ENCODE measurements at places on chromosomes 3 and 15.

DNA sequence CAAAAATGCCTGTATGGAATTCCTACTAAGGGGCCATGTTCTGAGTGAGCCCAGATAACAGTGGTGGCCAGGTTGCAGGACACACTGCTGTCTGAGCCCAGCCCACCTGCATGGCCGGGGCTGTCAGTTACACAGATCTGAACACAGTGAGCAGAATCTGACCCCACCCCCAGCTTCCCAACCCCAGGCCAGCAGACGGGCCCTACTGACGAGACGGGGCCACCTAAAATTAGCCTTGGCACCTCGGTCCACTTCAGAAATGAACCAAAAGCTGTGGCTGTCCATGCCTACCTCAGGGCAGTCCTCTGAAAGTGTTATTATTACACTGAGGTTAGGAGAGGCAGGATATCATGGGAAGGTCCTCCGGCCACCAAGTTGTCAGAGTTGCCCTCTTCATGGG, 51.8 kb downstream of the LMCD1 start:
- no peak for DNase-seq

DNA sequence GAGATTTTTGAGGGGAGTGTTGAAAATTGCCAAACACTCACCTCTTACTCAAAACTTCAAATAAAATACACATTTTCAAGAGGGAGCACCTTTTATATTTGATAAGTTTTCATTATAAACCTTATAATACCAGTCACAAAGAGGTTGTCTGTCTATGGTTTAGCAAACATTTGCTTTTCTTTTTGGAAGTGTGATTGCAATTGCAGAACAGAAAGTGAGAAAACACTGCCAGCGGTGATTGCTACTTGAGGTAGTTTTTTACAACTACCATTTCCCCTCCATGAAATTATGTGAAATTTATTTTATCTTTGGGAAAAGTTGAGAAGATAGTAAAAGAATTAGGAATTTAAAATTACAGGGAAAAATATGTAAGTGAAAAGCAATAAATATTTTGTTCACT, 20.1 kb downstream of the DIPK2A start:
- no peak for DNase-seq

DNA sequence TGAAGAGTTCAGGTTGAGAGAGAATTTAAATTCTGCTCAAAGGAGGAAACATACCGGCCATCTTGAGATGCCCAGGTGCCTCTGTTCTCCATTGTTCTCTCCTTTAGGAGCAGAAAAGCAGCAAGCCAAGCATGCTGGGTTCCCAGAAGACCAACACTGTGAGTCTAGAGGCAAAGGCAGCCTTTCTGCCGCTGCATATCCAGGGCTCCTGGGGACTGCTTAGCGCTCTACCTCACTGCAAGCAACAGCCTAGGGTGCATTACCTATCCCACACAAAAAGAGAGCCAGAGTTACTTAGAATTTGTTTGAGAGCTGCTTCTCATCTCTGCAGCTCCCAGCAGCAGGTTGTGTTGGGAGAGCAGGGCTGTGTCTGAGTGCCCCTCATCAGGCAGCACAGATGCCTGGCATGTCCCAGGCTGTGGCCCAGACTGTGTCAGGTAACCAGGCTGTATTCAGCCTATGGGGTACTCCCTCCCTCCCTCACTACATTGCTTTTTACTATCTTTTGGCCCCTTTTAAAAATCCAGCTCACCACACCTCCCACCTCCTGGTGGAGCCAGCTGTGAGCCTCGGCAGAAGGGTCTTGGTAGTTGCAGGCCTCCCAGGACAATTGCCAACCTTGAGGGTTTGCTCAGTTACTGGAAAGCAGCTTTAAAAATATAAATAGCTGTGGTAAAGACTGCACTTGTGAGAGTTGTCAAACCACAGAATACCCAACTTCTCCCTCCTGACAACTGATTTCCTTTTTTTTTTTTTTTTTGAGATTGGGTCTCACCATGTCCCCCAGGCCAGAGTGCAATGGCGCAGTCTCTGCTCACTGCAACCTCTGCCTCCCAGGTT, 30.2 kb downstream of the BCL2L10 start:
- no peak for DNase-seq

- DNase-seq = no peak
Observed at GRCh38 chr3:196323691-196324090, 5.7 kb upstream of the DYNLT2B start.

DNA sequence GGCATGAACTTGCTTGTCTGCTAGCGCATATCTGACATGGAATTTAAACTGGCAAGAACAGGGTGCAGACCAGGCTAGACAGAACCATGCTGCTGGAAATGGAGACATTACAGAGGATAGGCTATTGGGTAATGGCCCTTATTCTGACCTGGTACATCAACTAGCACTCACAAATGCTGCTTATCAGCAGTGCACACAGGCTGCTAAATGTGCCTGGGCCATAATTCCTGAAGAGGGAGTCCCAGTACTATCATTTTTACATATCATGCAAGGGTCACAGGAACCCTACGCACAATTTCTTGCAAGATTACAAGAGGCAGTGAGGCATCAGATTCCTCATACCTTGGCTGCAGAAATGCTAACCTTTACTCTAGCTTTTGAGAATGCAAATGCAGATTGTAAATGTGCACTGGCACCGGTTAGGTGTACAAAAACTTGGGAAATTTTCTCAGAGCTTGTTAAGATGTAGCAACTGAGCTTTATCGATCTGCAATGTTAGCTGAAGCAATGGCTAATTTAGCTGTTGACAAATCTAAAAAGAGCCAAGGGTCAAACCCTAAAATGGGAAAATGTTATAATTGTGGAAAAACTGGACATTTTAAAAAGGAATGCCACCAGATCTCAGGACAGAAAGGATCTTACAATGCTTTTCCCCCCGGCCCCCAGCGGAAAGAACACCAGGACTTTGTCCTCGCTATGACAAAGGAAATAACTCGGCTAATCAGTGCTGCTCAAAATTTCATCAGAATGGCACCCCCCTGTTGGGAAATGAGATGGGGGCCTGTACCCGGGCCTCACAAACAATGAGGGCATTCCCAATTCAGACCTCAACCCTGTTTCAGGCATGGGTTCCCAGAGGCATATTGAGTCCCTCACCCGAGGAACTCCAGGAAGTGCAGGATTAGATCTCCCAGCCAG, 21.1 kb downstream of the CCRL2 start:
- DNase-seq = no peak

GRCh38 chr3:112351823-112352222, 18.9 kb downstream of the CD200 start:
- DNase-seq = no peak

DNA sequence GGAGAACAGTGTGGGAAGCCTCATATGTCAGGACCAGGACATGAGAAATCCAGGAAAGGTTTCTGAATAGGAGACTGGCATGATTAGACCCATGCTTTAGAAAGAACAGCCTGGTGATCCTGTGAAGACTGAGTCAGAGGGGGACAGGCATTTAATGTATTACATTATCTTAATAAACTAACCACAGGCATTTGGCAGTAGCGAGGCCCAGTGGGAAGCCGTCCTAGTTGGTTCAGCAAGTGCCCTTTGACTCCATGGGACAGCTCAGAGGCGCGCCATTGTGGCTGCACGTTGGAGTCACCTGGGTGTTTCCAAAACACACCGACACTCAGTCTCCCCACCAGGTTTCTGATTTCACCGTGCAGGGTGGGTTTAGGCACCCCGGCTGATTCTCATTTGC, 90.5 kb upstream of the DGKG start:
- DNase-seq = peak; percentile 63

DNA sequence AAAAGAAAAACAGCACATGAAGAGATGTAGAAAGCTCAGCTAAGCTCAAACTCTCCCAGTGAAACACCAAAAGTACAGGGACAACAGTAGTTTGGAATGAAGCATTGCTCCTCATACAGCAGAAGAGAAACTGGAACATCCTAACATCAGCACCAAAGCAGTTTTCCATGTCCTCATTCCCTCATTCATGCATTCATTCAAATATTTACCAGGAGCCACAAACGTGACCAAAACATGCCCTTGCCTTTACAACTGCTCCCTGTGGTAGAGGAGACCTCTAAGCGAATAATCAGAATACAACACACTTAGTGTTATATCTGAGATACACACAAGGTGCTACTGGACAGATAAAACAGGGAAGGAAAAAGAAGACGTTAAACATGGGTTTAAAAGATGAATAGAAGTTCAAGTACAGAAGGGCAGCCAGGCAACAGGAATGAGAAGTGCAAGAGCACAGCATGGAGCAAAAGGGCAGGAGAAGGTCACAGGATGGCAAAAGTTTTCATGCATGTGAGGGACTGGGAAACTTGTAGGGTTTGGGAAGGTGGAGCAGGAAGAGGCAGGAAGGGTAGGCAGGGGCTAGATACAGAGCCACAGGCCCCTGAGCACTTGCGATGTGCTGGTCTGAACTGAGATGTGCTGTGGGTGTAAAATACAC, 58.5 kb upstream of the LMCD1 start:
- no peak for DNase-seq

- DNase-seq = no peak
Observed at GRCh38 chr3:120846073-120846472, 61.9 kb upstream of the STXBP5L start.

DNA sequence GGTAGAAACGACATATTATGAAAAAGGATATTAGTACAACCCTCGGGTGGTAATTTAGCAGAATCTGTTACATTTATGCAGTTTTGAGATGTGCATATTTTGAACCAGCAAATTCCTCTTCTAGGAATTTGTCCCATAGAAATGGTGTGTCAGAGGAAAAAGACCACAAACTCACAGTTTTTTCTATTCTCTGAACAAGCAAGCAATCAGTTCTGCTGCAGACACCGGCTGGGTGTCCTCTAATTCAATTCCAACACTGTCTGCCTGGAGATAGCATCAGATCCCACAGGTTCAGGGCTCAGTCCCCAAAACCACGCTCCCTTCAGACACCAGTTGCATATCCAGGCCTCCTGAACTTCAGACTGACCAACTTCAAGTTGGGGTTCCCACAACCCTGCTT, 36.4 kb downstream of the APH1B start:
- no peak for DNase-seq

GRCh38 chr15:27086149-27086548, 115.2 kb downstream of the GABRG3 start:
- no peak for DNase-seq

- no peak for DNase-seq
Observed at GRCh38 chr3:149390294-149390693, 12.8 kb upstream of the TM4SF1 start.

GRCh38 chr3:1131166-1131565, 38.3 kb downstream of the CNTN6 start:
- no peak for DNase-seq

GRCh38 chr15:53569751-53570480, 189.5 kb downstream of the WDR72 start:
- DNase-seq = no peak

DNA sequence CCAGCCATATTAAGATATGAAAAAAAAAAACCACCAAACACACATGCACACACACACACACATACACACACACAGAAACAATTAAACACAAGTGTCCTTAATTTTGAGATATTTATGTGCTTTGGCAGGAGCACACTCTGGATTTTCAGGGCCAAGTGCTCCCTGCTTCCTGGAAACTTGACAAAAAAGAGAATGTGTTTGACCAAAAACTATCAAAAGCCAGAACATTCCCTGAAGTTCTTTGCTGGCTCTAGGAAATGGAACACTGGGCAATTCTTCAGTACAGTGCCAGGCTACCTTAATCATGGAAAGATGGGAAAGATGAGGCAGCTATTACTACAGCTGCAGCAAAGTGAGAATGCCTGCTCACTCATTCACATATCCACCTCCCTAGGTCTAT, 44.6 kb downstream of the P3H2 start:
- DNase-seq = no peak

DNA sequence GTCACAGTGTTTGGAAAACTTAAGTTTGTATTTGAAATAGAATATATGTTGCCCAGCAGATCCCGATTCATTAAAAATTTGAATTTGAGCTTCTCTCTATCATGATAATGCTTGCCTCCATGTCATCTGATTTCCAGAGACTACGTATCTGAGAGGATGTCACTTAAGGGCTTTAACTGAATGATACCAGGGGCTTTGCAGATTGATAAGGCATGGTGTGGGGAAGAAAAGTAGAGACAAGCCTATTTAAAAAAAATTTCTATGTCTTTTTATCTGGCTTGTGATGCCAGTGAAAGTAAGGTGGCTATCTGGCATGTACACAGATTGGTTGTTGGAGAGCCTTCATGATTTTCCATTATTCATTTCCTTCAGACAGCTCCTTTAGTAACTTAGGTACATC, 72.7 kb downstream of the UBE2E2 start:
- DNase-seq = no peak

- DNase-seq = no peak
Observed at GRCh38 chr3:8903191-8903590, 60.1 kb downstream of the RAD18 start.

GRCh38 chr3:40321818-40322217, 12.3 kb downstream of the EIF1B start:
- no peak for DNase-seq

DNA sequence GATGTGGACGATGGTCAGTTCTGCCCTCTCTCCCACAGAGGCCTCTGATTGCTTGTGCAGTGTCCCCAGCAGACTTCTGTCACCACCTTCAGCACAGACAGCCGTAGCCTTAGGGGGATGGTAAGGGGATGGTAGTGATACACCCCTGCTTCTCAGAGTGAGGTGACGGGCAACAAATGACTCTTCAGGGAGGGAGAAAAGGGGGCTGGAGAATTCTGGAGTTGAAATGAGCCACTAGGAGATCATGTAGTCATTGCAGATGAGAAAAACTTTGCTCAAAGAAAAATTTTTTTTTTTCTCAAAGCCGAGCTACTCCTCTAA, 29.6 kb upstream of the TIMP4 start:
- DNase-seq = no peak

DNA sequence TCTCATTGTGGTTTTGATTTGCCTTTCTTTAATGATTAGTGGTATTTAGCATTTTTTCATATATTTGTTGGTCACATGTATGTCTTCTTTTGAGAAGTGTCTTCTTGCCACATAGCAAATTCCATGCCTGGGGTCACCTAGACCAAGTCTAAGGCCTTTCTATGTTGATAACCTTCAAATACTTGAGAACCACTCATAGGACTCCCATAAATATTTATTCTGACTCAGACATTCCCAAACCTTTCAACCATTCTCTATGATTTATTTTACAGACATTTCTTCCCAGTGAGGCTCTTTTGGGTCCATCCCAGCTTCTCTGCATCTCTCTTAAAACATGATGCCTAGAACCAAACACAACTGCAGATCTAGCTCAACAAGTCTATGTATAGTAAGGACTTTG, 69.2 kb downstream of the ATP8B4 start:
- DNase-seq = no peak

GRCh38 chr3:168476360-168476980, 380.7 kb upstream of the GOLIM4 start:
- DNase-seq = no peak

DNA sequence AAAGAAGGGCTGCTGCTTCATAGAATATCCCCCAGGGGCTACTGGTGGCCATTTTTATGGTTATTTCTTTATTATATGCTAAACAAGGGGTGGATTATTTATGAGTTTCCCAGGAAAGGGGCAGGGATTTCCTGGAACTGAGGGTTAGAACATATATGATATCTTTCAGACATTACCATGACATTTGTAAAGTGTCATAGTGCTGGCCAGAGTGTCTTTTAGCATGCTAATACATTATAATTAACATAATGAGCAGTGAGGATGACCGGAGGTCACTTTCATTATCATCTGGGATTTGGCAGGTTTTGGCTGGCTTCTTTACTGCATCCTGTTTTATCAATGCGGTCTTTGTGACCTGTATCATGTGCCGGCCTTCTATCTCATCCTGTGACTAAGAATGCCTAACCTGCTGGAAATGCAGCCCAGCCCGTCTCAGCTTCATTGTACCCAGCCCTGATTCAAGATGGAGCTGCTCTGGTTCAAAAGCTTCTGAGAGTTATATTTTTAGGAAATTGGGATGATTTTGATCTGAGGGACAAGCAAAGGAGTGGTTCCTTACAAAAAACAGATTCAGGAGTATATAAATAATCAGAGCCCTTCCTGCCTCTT, 9.1 kb upstream of the ZBTB20 start:
- no peak for DNase-seq
